ENCODE measurements at places on chromosomes 16 and 17.

- DNase-seq, result no peak
These were observed 13.7 kb downstream of the CAMKK1 start for GRCh38 chr17:3879186-3879585.

DNA sequence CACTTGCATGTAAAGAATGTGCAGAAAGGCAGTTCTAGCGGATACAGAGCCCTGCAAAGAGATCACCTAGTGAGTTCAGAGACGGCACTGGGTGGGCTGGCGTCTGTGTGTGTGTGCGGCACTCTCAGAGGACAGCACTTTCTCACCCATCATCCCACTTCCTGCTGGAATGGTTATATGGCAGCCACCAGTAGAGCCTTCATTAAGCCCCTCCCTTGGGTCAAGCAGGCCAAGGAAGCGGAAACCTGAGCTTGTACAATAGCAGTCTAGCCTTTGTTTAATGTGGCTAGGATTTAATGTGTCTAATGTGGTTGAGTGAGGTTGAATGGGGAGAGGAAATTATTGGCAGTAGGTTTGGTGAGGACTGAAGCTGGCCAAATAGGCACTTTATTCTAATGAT lies 88.3 kb upstream of the ELAC2 start:
- no peak for DNase-seq

DNA sequence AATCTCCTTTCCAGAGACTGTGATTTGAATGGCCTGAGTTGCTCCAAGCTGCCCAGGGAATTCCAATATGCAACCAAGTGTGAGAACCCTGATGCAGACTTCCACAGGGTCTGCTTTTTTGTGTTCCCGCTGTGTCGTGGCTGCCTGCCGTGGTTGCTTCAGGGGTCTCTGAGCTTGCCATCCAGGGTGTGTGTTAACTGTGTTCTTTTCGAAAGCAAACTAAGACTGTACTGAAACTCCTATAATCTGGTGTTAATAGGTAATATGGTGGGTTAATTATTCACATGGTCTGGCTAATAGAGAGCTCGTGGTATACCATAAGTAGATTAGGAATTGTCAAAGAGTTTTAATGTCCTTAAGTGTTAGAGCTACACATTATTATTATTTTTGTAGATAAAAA lies 20.7 kb downstream of the UBN1 start:
- DNase-seq, result no peak

DNA sequence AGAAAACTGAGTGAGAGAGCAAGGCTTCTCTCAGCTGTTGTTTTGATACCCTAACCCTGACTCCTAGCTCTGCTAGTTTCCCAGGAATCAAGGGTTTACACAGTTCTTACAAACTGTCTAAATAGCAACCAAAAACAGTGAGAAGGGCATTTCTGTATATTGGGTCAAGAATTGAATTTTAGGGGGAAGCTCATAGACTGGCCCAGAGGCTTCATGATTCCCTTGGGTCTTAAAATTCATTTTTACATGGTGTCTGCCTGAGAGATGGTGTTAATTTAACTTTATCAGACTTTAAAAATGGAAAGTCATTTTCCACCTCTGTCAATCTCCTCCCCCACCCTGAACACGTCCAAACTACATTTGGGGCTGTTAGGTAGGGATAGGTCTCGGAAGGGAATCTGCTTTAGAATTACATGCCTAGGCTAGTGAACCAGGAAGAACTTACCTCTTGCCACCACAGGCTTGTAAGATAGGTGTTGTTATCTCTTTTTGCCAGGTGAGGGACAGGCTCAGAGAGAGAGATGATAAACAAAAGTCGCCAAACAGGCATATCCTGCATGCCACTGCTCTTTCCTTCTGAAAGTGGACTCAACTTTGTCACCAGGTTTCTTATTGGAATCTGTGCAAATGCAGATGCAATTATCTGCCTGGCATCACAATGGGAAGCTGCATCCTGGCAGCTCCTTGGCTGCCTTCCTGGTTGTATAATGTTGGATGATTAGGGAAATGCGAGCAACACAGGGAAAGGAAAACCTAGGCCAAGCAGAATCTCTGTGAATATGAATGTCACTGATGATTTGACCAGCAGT lies 3.1 kb downstream of the PHAF1 start:
- DNase-seq, result no peak

DNA sequence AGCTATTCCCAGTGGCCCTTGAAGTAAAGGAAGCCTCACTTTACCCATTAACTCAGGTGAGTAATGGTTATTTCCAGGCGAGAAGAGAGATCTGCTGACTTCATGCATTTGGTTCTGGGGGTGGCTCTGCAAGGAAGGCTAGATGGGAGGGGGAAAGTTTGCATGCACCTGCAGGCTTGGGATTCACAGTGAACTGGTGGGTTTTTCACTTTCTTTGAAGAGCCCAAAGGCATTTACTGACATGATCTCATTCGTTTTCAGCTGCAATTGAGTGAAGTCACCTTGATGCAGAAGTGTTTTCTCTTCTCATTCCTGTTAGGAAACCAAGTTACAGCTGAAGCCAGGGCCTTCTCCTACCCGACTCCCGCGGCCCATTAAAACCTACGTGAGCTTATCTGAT lies 131.0 kb upstream of the N4BP1 start:
- DNase-seq, result no peak

DNA sequence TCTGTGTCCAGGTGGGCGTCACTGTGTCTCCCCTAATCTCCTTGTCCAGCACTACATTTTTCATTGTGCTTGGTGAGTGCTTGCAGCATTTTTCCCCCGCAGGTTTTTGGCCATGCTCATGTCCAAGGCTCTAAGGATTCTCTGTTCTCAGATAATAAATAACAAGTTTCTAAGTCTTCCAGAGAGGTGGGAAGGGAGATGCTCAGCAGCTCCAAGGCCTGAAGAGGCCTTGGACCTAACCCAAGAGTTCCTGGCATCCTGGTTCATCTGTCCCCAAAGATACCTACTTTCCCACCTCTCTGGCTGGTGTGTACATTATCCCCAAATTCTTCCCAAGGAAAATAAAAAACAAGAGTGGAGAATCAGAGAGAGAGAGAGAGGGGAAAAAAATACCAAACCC lies 45.3 kb downstream of the MEOX1 start:
- no peak for DNase-seq

GRCh38 chr16:67606632-67607031 lies 38.3 kb upstream of the CARMIL2 start:
- DNase-seq, result no peak

GRCh38 chr17:79991924-79992648 lies 43.6 kb downstream of the TBC1D16 start:
- no peak for DNase-seq

DNA sequence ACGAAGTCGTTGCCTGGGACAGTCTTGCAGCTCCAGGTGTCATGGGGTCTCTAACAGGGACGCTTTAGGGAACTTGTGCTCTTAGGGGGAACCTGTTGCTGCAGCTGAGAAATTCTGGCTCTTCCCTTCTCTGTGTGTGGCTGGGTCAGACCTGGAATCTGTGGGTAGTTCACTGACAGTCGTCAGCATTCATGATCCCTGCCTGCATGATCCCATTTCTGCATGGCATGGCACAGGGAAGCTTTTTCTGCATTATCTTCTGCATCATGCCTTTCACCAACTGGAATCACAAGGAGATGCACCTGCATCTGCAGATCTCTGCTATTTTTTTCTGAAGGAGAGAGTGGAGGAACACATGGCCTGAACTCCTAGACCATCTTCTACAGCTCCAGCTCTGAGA lies 85.6 kb downstream of the SOX9 start:
- no peak for DNase-seq

DNA sequence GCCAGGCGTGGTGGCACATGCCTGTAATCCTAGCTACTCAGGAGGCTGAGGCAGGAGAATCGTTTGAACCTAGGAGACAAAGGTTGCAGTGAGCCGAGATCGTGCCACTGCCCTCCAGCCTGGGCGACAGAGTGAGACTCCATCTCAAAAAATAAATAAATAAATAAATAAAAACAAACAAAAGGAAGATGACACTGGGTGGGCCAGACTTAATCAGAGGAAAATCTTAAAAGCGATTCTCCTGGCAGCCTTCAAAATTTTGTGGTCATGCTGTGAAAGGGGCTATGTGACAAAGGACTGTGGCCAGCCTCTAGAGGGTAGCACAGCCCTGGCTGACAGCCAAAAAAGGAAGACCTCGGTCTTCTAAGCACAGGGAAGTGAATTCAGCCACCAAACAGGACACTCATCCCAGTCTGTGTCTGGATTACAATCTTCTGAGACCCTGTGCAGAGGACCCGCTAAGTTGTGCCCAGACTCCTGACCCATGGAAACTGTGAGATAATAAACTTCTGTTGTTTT lies 391.1 kb downstream of the CNTNAP4 start:
- DNase-seq, result no peak

DNA sequence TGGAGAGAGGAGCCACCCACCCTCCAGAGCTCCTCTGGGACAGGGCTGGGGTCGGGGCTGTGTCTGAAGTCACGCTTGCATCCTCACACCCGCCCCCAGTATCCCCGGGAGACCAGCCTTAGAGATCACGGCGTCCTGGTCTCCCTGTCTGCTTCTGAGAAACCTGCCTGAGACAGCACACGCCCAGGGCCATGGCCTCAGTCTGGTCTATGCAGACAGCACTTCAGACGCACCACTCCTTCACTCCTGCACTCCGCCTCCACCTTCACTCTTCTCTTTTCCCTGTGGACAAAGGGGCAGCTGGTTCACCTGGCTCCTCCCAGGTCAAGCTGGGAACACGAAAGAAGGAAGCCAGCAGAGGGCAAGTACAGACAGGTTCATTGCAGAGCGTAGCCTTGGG lies 248.0 kb upstream of the GSE1 start:
- no peak for DNase-seq

- no peak for DNase-seq
These were observed 18.2 kb downstream of the ITGAE start for GRCh38 chr17:3782751-3783150.

DNA sequence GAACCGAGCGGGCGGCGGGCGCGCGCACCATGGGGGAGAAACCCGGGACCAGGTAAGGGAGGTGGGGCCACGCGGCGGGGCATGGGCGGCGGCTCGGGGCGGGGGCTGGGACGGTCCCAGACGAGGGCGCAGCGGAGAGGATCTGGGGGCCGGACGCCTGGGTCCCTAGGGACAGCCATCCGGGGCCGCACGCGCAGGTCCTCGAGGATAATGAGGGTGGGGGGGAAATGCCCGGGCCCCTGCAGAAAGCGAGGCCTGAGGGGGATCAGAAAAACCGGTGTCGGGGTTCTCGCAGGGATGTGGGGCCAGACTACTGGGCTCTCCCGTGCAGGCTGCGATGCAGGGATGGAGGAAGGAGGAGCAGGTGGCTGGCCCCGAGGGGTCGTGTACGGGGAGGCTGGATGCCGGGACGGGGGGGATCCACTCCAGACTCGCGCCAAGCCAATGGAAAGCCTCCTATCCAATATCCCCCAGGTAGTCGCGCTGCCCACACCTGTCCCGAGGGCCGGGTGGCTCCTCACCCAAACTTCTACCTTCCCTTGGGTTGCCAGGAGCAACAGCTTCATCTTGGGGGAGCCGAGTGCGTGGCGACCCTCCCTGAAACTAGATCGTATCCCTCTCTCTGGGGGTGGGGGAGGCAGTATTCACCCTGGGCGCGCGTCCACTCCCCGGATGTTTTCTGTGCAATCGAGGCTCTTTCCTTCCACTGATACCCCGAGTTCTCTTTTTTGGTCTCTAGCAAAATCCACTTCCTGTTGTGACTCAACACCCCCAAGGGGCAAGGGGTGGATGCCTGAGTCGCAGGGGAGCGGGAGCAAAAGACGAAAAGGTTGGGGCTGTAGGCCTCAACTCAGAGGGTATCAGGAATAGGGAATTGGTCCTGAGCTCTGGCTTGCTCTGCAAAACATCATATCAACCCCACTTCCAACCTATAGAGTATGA lies 532 bp downstream of the ARRB2 start:
- no peak for DNase-seq

DNA sequence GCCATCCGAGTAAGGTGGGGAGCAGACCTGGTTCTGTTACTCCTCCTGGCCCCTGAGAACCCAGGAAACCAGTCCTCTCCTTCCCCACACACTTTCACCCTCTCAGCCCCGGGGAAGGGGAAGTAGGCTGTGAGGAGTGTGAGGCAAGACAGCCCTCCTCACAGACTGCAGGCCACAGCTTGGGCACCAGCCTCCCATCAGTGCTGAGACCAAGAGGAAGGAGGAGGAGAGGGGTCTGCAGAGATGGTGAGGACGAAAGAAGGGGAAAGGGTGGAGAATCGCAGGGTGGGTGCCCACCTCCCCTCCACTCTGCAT lies 7.0 kb downstream of the G6PC3 start:
- no peak for DNase-seq

GRCh38 chr17:67281053-67281452 lies 36.1 kb upstream of the HELZ start:
- DNase-seq, result no peak

- no peak for DNase-seq
These were observed 252.2 kb upstream of the DYNLRB2 start for GRCh38 chr16:80288616-80289015.

GRCh38 chr17:49677134-49677932 lies 564 bp downstream of the SPOP start:
- peak; percentile 96 for DNase-seq

- no peak for DNase-seq
These were observed 209.4 kb upstream of the CIBAR2 start for GRCh38 chr16:85321509-85322271.

DNA sequence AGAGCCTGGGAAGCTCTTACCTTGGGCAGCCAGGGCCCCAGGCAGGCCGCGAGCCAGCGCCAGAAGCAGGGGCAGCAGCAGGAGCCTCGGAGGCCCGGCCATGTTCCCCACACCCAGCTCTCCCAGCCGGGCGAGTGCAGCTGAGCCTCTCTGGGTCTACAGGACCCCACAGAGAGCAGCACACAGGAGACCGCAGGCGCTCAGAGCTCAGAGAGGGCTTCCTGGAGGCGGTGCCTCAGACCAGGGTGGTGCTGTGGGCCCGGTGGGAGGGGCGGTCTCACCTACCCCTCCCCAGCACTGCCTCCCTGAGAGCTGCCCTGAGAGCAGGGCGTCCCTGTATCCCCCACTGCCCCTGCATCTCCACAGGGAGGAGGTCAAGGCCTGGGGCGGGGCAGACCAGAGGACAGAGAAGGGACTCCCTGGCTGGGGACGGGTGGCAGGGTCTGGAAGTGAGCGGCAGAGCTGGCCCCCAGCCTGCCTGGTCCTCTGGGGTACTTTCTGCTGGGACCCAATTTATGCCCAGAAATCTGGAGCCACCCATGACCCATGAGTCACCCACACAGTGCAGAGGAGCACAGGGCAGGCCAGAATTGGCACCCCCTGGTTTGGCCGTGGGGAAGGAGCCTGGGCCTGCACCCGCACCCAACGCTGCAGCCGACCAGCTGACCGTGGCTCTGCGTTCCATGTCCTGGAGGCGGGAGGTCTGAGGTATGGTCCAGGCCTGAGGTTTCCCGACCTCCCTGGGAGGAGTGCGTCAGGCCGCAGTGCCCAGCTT lies at the start of gene CD7:
TSS of gene CD7 (minus strand) at position 215 of the 775 bp plus-strand sequence. CDS start at position 102, 113 bp downstream.
- DNase-seq, result peak; percentile 74

- DNase-seq, result no peak
These were observed 38.0 kb upstream of the NOL11 start for GRCh38 chr17:67679721-67680120.

All from CD8-positive, alpha-beta memory T cell (primary cell).